CD4-positive, alpha-beta T cell treated with Interleukin-6 at 100 ng/mL for 8 hours (primary cell): ENCODE measurements at places on chromosomes 11 and 22.
A peak's percentile ranks its signal among the peaks of the same experiment; 100 is the strongest.

DNA sequence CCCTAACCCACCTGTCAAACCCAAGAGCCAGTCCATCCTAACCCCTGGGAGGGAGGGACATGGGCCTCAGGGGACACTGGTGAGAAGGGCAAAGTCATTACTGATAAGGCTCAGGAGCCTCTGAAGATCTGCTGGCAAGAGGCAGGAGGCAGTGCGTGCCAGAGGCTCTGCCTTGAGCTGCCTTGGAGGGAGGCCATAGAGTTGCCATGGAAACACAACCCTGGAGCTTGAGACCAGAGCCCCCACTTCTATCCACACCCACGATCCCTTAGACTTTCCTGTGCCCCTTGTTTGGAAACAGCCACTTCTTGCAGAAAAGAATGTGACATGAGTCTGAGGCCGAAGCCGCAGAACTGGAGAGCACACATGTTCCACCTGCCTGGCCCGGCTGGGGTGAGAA, 89.7 kb upstream of the CSNK2A3 start:
- no peak for DNase-seq

DNA sequence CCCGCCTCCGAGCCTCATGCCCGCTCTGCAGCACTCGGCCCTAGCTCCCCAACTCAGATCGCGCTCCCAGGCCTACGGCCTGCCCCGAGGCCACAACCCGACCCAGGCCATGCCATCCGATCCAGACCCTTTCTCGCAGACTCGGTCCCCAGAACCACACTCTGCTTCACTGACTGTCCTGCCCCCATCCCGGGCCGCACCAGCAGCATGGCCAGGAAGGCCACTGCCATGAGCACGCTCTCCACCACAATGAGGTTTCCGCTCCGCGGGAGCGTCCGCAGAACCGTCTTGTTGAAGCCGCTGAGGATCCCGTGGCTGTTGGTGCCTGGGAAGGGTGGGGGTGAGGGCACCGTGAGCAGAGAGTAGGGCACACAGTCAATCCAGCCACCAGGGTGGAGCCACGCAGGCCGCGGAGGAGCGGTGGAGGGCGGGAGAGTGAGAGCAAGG, 6.4 kb downstream of the UNC93B1 start:
- no peak for DNase-seq

DNA sequence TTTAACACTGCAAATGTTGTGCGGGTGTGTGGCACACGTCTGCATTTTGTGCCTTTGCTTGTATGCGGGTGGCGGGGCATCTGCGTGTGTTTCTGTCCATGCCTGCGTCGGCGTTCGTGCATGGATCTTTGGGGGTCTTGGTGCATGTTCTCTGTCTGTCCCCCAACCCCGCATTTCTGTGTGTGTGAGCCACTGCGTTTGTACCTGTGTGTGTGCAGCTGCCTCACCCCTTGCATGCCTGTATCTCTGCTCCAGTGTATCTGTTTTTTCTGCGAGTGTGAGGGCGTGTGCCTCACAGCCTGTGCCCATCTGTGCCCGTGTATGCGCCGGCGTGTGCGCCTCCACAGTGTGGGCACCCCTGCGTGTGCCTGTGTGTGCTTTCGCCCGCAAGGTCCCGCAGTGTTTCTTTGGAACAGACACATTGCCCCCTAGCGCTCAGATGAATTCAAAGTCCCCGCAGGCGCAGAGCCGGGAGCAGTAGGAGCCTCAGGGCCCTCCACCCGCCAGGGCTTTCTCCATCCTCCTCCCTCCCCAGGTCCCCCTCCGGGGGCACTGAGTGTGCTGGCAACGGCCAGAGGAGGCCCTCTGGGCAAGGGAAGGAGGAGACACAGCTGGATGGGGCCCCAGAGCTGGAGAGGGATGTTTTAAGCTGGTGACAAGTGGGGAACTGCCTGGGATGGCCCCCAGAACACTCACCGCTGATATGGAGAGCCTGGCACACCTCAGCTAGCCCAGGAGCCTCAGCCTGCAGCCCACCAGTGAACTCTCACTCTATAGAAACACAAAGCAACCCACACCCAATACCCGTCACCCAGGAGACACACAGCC, 3.1 kb upstream of the MN1 start:
- peak; percentile 44 for DNase-seq

DNA sequence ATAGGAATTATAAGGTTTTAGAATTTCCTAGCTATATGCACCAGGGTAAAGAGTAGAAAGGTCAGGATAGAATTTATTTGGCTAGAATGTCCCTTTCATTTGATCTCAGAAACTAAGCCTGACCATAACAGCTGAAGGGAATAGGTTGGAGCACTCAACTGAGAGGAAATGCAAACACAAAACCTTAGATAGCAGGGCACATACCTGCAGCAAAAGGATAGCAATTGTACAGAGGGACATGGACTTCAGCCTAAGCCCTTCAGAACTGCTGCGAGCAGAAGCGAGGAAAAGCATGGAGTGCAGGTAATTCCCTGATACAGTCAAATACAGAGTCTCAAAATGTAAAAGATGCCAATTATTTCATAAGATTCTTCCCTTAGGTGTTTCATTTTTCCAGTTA, 211.0 kb upstream of the DDI1 start:
- DNase-seq, result no peak

GRCh38 chr22:23282089-23282501, 101.8 kb downstream of the BCR start:
- no peak for DNase-seq

DNA sequence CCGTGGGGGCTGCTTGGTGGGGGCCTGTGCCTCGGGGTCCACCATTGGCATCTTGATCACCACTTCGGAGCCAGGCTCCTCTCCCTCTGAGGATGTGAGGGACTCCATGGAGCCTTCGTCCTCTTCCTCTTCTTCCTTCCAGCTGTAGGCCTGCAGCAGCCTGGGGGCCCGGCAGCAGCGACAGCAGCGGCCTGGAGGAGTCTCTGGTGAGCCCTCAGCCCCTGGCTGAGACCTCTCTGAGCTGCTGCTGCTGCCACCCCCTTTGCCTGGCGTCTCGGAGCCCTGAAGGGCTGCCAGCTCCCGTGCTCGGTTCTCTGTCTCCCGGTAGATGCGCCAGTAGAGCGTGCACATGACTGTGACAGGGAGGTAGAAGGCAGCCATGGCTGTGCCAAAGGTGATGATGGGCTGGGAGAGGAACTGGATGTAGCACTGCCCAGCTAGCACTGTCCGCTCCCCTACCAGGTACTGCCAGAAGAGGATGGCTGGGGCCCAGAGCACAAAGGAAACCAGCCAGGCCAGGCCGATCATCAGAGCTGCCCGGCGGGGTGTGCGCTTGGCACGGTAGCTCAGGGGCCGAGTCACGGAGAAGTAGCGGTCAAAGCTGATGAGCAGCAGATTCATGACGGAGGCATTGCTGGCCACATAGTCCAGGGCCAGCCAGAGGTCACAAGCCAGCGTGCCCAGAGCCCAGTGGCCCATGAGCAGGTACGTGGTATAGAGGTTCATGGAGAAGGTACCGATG, 10.9 kb downstream of the CHRM1 start:
- no peak for DNase-seq

GRCh38 chr11:63443714-63444113, 47.3 kb downstream of the PLAAT5 start:
- DNase-seq, result no peak

- DNase-seq, result no peak
These were observed 27.2 kb downstream of the PHLDB1 start for GRCh38 chr11:118634431-118635236.

DNA sequence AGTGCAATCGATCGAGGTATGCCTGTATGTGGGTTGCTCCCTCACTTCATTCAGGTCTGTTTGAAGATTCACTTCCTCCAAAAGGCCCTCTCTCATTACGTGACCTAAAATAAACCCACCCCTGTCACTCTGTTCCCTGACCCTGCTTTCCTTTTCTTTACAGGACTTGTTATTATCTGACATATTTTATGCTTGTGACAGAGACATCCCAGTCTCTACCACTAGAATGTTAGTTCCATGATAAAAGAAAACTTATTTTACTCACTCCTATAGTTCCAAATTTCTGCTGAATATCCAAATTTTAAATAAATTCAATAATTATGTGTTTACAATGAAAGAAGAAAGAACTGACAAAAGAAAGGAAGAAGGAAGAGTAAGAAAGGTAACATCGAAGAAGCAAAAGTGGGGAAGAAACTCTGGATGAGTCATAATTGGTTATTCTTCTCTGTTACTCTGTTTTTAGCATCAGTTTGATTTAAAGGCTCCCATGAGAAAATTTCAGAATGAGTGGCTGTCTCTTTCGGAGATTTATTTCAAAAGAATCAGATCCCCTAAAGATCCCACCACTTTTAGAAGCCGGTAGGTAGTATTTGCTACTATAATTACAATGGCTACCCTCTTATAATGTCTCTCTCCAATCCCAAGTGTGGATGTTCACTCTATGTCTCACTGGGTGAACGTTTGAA, 33.5 kb downstream of the ENTHD1 start:
- DNase-seq, result no peak

DNA sequence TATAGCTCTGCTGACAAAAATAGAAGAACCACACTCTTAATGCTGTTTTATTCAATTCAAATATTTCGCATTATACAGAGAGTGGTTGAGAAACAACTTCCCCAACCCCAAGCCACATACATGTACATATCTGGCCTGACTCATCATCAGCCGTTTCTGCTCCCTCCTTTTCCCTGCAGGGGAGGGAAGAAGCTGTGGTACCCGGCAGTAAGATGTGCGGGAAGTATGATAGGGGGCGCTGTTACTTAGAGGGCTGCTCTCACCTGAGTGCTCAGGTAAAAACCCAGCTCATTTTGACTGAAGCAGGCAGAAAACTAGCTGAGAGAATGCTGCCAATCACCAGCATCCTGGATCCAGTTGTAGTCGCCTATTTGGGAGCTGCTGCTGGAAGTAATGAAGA, 85.5 kb downstream of the NELL1 start:
- DNase-seq, result no peak

GRCh38 chr22:38699784-38700183, 959 bp downstream of the JOSD1 start:
- no peak for DNase-seq

GRCh38 chr11:73185680-73186293, 32.3 kb upstream of the P2RY2 start:
- no peak for DNase-seq

DNA sequence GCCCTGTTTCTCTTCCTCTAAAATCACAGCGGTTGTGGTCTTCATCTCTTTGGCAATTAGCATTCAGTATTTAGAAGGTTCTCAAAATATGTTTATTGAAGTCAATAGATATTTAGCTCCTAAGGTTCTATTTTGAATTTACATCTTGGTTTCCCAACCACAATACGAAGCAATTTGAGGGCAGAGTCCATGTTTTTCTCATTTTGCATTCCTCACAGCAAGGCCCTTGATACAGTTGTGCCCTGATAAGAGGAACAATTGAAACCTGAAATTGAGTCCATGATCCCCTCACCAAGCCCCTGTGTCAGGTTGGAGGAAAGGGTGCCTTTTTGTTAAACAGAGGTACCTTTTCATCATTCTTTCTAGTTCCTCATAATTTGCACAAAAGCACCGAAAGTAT, 131.5 kb downstream of the CCDC81 start:
- DNase-seq, result no peak

GRCh38 chr11:101718402-101718801, 134.6 kb upstream of the TRPC6 start:
- DNase-seq, result no peak

GRCh38 chr22:42519525-42520401, at the start of gene RRP7A:
Gene RRP7A (minus strand): TSS chr22:42519796. CDS start chr22:42519786, 10 bp downstream.
- peak; percentile 79 for DNase-seq

DNA sequence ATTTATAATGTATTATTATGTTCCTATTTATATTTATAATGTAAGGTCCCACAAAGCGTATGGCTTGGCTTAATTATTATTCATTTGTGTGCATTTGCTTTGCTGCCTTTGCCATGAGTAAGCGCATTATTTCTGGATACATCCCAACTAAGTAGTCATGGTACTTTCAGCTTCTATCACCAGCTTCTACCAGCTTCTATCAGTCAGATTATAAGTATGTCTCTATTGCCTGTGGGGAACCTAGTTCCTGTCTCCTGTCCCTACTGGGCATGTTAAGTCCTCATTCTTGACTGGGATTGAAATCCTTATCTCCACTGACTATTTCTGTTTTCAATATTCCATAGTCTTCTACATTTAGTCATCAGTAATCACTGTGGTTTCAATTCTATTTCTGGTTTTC, 33.5 kb upstream of the OR10W1 start:
- no peak for DNase-seq

DNA sequence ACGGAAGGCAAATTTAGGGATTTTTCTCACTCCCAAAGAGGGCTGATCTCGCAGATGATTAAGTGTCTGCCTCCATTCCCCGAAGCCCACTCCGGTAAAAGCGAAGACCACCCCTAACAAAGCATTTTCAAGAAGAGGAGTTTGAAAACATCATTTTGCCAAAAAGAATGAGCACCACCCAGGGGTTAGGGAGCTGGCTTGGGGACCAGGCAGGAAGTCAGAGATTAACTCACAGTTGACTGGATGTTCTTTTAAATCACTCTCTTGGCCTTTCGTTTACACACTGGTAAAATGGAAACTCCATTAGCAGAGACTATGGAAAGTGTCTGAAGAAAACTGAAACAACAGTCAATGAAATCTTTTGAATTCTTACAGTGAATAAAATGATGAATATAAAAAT, 7.9 kb upstream of the TRIM44 start:
- no peak for DNase-seq

DNA sequence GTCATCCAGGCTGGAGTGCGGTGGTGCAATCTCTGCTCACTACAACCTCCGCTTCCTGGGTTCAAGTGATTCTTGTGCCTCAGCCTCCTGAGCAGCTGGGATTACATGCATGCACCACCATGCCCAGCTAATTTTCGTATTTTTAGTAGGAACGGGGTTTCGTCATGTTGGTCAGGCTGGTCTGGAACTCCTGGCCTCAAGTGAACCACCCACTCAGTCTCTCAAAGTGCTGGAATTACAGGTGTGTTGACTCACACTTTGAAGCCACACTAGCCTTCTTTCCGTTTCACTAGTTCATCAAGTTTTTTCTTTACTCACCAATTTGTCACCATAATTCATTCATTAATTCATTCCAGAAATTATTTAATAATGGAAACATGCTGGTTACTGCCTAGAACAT, 298.4 kb upstream of the MTNR1B start:
- DNase-seq, result no peak

GRCh38 chr11:76654298-76654851, 16.2 kb downstream of the LRRC32 start:
- no peak for DNase-seq

- no peak for DNase-seq
These were observed 185.5 kb downstream of the MN1 start for GRCh38 chr22:27616033-27616432.

DNA sequence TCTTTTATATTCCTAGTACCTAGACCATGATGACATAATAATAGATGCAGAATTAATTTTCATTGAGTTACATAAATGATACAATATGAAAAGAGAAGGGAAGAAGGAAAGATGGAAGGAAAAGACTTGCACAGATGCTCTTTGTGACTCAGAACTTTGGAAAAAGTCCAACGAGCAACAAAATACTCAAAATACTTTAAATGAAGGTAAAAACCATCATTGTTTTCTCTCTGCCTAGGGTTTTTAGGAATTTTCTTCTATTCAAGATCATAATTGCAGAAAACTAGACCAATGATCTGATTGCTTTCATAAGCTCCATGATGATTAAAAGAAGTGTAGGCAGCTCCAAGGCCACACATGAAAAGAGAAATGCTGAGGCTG, 276.9 kb downstream of the KIRREL3 start:
- no peak for DNase-seq
